GM13977 (cell line): ENCODE measurements at places on chromosomes 1 and 21.

- DNase-seq, result no peak
Observed at GRCh38 chr1:220813013-220813412, 26.3 kb downstream of the MTARC1 start.

DNA sequence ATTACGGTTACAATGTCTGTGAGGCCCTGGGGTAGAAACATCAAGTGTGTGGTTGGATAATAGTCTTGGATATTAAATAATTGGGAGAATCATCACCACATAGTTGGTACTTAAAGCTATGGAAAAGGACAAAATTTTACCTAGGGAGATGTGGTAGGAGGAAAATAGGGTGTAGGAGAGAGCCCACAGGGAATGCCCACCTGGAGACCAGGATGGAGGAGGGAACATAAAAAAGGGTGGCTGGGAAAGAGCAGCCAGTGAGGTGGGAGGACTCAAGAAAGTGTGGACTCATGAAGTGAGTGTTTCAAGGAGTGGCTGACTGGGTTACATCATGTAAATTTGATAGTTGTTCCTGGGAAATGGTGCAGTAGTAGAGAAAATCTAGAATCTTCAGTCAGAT lies 3.0 kb upstream of the SOX13 start:
- DNase-seq, result no peak

- no peak for DNase-seq
Observed at GRCh38 chr1:217363319-217363718, 267.6 kb downstream of the GPATCH2 start.

DNA sequence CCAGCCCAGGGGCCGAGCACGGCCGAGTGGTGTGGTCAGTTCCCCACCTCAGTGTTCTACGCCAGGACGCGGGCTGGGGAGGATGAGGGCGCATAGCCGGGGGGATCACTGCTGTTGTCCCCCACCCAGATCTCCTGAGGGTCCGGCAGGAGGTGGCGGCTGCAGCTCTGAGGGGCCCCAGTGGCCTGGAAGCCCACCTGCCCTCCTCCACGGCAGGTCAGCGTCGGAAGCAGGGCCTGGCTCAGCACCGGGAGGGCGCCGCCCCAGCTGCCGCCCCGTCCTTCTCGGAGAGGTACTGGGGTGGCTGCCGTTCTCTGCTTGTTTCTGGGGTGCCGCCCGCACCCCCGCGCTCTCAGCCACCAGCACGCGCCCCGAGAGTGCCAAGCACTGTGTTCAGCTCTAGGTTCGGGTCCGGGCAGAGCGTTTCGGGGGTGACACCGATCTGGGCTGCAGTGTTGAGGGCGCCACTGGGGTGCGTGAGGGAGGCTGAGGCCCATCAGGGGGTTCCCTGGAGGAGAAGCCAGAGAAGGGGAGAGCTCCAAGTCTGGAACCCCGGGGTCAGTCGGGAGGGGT lies 17.4 kb downstream of the SAMD11 start:
- DNase-seq, result no peak

GRCh38 chr1:152699746-152700145 lies 1.6 kb downstream of the LCE2A start:
- DNase-seq, result no peak

DNA sequence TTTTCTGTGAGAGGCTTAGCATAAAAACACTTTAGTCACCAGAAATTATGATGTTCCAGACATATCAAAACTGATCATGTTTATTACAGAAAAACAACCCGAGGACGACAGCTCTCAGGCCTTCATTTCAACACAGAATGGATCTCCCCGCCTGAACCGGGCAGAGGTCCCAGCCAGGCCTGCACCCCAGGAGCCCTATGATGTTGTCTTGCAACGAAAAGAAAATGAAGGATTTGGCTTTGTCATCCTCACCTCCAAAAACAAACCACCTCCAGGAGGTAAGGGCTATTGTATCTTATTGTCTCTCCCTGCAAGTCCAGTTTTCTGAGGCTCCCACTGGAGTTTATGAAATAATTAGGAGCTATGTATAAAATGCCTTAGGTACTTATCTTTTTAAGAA lies 105.5 kb downstream of the PHTF1 start:
- DNase-seq, result no peak

DNA sequence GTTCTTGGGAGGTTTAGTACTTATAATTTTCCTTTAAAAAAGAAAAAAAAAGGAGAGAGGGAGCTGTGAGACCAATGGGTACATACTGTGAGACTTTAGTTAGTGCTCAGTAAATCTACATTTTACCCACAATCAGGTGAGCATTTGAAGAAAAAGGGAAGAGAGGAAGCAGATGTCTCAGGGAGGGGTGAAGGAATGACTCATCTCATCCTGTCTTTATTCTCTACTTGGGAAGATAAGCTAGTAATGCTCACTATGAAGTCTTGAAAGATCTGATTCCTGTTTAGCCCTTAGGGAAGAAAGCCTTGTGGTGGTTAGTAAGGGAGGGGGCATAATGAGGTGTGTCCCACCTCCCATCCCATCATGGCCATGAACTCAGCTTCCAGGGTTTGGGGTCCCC lies 112.6 kb downstream of the PLD5 start:
- DNase-seq, result no peak

DNA sequence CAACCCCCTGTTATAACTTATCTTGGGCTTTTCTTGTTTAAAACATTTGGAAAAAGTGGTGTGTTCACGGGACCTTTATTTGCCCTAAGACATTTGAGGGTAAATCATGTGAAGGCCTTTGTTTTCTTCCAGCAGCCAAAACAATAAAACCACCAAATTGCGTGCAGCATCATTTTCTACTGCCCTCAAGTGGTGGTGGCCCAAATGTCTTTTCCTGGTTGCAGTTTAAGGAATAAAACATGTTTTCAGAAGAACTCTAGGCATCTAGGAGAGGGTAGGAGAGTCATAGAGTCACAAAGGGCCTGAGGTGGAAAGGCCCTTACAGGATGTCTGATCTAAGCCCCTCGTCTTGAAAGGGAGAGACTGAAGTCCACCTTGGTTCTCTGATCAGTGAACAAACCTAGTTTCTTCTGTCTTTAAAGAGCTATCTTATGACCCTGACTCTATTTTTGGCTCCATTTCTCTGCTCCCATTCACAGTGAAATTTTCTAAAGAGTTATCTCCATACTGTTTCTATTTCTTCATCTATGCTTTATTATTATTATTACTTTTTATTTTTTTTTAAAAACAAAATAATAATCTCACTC lies 16.0 kb upstream of the EPS15 start:
- no peak for DNase-seq

- no peak for DNase-seq
Observed at GRCh38 chr1:170146720-170147263, 1.0 kb downstream of the NTMT2 start.

- DNase-seq, result no peak
Observed at GRCh38 chr1:51044199-51044598, 57.8 kb upstream of the C1orf185 start.

- DNase-seq, result no peak
Observed at GRCh38 chr1:55542901-55543504, 327.8 kb upstream of the USP24 start.

DNA sequence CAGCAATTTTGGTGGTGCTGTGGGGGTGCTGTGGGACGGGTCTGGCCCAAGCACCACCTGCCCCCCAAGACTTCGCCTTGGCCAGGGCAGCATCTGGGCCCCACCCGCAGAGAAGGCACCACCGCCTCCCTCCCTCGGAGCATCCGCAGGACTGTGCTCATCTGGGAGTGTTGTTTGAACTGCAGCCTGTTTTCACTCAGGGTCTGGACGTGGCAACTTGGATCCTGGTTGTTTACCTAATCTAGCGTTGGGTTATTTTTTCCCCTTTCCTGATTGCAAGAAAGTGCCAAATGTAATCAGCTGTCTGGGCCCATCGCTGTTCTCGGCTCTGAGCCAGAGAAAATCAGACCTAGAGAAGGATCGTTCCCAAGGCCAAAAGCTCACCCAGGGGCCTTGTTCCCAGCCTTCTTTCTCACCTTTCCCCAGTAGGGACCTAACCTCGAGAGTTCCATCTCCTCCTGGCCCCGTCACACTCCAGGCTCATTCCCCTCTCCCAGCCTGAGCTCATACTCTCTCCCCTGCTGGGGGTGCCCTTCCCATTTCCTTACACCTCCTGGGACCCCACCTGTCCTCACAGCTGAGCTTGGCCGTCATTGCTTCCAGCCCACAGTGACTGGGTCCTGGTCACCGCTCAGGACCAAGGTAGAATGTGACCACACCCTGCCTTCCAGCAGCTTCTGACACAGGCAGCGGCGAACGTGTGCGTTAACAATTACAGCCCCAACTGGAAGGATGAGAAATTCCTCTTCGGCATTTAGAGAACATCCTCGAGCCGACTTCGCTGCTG lies 72.0 kb upstream of the FAM20B start:
- DNase-seq, result no peak

GRCh38 chr1:10734375-10734774 lies 62.1 kb downstream of the CASZ1 start:
- no peak for DNase-seq

DNA sequence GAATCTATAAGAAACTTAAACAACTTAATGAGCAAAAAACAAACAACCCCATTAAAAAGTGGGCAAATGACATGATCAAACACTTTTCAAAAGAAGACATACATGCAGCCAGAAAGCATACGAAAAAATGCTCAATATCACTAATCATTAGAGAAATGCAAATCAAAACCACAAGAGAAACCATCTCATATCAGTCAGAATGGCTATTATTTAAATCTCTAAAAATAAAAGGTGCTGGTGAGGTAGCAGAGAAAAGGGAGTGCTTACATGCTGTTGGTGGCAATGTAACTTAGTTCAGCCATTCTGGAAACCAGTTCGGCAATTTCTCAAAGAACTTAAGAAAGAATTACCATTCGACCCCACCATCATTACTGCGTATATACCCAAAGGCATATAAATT lies 147.7 kb downstream of the FAF1 start:
- no peak for DNase-seq

- no peak for DNase-seq
Observed at GRCh38 chr1:28175955-28176485, 470 bp downstream of the PTAFR start.

- no peak for DNase-seq
Observed at GRCh38 chr1:156533568-156534220, 33.1 kb upstream of the MEF2D start.

DNA sequence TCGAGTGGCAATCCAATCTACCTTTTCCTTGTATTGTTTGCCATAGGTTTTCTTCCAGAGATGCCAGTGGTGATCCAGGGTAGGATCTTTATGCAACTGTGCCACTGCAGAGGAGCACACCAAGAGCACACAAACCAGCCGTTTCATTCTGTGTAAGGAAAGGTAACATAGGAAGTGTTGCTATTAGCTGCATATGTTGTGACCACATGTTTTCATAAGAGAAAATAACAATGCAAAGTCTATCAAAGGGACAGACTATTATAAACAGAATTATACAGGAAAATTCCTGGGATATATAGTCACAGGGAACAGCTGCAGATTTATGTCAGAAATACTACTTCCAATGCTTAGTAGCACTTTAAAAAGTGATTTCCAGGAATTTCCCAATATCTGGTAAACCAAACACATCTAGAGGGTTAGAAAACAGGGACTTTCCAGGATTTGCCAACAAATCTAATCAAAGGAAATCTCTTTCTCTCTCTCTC lies 919 bp downstream of the CTSS start:
- DNase-seq, result no peak

DNA sequence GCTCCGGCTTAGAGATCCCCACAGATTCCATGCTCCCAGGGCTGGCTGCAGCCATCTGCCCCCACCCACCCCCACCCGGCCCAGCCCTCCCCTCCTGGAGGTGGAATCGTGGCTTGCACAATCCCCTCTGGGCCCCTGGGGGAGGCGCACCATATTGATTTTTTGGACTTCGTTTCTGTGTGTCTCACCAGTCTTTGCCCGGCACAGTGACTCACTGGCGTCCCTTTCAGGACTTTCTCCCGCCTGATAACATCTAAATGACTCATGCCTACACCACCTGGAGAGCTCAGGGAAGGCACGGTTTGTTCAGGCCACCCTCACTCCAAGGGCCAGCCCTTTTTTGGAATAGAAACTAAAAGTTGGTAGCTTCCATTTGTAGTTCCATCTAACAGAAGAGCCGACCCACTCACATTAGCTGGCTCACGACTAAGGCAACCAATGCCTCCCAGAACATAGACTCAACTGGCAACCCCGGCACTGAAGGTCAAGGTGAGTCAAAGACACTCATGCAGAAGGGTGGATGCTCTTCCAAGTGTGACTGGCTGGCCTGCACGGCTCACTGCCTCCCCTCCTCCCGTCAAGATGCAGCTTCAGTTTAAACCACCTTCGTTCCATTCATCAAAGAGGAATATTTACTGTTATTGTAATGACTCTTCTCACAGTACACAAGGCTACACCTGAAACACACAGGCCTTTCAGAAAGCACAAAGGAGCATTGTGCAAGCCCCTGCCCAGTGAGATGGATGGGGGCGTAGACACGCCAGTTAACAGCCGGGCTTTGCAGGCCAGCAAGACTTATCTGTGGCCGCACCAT lies 18.1 kb upstream of the ETS2 start:
- DNase-seq, result no peak

DNA sequence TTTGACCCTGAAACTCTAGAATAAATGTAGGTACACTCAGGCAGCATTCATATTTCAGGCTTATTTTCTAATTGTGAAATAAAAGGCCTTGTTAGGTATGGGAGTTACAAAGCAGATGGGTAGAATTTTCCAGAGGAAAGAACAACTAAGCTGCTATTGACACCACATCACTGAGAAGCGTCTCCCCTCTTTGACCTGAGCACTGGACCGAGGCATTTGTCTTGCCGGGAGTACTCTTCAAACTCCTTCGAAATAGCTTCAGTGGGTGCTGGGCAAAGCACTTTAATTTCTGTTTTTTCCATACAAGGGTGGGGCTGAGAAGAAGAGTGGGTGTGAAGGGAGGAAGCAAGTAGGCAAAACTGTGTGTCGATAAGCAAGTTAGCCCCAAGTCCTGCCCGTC lies 36.4 kb downstream of the ABCA4 start:
- DNase-seq, result no peak
